ENCODE measurements at places on chromosomes 16 and 17. TPM values are rescaled to one million over a fixed set of nuclear protein-coding genes. Genes with fewer than 3 reads are reported as not detected.
A peak's percentile ranks its signal among the peaks of the same experiment; 100 is the strongest.

GRCh38 chr17:81323411-81323868 lies 28.3 kb upstream of the SLC38A10 start:
- H3K4me1 ChIP-seq = no peaks in the 10 kb centered on the region
- no peak overlapping the region for H3K4me3 ChIP-seq
- H3K36me3 ChIP-seq = no peaks in the 10 kb centered on the region

SLC9A5 gene
- total RNA-seq = 5.8 TPM

GRCh38 chr17:80663781-80664206 lies 119.2 kb downstream of the RPTOR start:
- H3K27ac ChIP-seq = peak overlapping the region; percentile 85
- DNase-seq = peak; percentile 48
- H3K36me3 ChIP-seq = peaks cover 22% of the 10 kb centered on the region
- no peaks in the 10 kb centered on the region for H3K27me3 ChIP-seq
- peaks cover 58% of the 10 kb centered on the region for H3K4me1 ChIP-seq
- peak overlapping the region; percentile 61 for H3K4me3 ChIP-seq

DNA sequence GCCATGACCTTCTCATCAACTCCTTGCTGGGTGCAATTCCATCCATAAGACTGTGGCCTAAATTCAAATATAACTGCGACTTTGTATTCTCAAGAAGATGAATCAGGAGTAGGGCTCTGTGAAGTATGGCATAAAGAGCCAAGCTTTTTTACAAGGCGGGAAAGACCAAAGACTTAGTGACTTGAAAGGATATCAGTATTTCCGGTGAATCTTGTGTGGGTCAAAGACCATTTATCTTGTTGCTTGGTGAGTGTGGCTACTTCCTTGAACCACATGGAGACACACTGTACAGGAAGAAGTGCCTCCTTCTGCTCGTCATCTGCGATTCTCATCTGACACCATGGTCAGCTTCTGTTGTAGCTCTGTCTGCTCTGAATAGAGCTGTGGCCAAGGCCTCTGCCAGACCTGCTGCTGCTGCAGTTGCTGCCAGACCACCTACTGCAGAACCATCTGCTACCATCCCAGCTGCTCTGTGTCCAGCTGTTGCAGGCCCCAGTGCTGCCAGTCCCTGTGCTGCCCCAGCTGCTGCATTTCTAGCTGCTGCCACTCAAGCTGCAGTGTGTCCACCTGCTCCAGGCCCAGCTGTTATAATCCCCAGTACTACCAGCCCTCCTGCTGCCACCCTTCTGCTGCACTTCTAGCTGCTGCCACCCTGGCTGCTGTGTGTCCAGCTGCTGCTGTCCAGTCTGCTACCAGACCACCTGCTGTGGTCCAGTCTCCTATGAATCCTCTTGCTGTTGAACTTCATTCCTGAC lies 6.1 kb upstream of the KRTAP2-4 start:
- H3K4me1 ChIP-seq = peaks cover 2% of the 10 kb centered on the region
- H3K27me3 ChIP-seq = peaks cover 11% of the 10 kb centered on the region
- H3K27ac ChIP-seq = no peak overlapping the region

DNA sequence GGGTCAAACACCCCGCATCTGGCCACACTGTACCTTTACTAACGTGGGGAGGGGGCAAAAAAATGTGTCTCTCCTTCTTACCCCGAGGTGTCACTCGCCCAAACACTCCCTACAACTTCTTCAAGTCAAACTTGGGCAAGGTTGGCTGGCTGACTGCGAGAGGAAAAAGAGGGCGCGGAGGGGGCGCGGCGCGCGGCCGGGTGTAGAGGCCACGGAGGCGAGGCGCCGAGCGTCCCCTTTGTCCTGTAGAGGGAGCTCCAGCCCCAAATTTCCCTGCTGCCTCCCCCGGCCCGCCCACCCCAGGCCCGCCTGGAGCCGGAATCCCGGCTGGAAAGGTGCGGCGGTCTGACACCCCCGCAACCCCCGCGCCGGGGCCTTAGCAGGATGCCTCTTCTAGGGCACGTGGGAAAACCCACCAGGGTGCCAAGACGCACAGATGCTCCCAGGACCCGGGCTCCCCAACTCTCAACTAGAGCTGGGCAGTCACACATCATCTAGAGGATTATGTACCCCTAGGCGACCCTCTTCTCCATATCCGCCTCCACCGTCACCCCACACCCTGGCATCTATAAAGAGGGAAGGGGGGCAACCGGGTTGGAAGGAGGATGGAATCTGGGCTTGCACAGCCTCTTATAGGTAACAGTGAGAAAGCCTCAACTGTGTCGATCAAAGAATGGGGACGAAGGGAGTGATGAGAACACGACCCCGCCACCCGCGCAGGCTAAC lies 4.2 kb downstream of the IRX3 start:
- DNase-seq = no peak
- no peak overlapping the region for H3K4me3 ChIP-seq
- peaks cover 22% of the 10 kb centered on the region for H3K4me1 ChIP-seq
- H3K27me3 ChIP-seq = peaks cover 72% of the 10 kb centered on the region

- DNase-seq = no peak
- H3K4me3 ChIP-seq = no peak overlapping the region
- H3K36me3 ChIP-seq = no peaks in the 10 kb centered on the region
Measured at GRCh38 chr16:24848065-24848464, 2.3 kb downstream of the SLC5A11 start.

DNA sequence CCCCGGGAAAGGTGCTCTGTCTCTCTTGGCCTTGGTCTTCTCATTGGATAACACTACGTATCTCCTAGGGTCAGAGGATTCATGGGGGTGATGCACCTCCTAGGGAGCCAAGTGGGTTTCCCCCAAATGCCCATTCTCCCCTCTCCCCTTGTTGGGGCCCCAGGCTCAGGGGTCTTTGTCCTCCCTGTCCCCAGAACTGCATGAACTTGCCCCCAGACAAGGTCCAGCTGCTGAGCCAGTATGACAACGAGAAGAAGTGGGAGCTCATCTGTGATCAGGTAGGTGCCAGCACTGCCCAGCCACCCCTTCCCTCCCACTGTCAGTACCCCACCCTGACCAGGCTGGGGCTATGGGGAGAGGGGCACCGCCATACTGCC lies 8.7 kb downstream of the FMNL1 start:
- H3K27ac ChIP-seq = peak overlapping the region; percentile 99
- H3K4me1 ChIP-seq = peaks cover 82% of the 10 kb centered on the region
- H3K36me3 ChIP-seq = peaks cover 51% of the 10 kb centered on the region
- no peaks in the 10 kb centered on the region for H3K27me3 ChIP-seq
- DNase-seq = no peak

LRRC59 gene
- 110 TPM for total RNA-seq

- H3K36me3 ChIP-seq = no peaks in the 10 kb centered on the region
- no peak for DNase-seq
Measured at GRCh38 chr16:85733155-85733838, 17.6 kb downstream of the C16orf74 start.

DNA sequence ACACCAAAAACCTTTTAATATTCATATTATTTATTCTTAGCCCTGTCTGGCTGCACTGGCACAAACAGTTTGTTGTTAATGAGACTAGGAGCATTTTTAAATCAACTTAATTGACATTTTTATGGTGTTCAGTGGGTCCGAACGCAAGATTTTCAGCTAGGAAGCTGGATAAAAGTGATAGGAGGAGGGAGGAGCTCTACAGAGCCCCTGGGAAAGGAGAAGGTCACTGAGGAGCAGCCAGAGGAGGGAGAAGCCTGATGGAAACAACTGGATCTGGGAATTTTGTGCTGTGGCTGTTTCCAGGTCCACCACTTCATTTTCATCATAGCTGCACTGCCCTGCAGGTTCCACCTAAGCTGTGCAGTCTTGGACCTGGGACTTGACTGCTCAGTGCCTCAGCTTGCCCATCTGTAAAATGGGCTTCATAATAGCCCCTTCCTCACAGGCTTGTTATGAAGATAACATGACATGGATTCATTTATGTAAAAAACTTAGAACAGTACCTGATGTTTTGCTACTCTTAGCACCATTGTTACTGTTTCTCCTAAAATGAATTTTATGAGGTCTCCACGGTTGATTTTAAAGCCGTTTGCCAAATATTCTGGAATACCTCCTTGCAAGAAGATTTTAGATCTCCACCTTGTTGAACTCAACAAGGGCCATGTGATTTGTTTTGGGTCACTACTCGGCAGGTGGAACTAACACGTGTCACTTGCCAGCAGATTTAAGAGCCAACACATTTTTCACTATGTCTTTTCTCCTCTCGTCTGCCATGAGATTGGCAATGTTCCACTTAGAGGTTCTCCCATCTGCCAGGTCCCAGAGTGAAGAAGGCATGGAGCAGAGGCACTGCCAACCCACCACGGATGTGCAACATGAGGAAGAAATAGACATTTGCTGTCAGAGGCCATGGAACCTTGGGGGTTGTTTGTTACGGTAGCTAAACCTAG lies 18.7 kb upstream of the GRIN2A start:
- H3K4me1 ChIP-seq = no peaks in the 10 kb centered on the region
- H3K27me3 ChIP-seq = peaks cover 6% of the 10 kb centered on the region
- H3K27ac ChIP-seq = no peak overlapping the region
- H3K4me3 ChIP-seq = no peak overlapping the region
- no peak for DNase-seq

LGALS9B gene
- not detected for total RNA-seq

- DNase-seq = no peak
- H3K36me3 ChIP-seq = peaks cover 32% of the 10 kb centered on the region
- no peak overlapping the region for H3K4me3 ChIP-seq
- peaks cover 75% of the 10 kb centered on the region for H3K4me1 ChIP-seq
- no peaks in the 10 kb centered on the region for H3K27me3 ChIP-seq
Measured at GRCh38 chr16:89375686-89376085, 114.7 kb downstream of the ANKRD11 start.

GRCh38 chr16:52539191-52539590 lies 7.8 kb downstream of the TOX3 start:
- no peak overlapping the region for H3K27ac ChIP-seq
- no peaks in the 10 kb centered on the region for H3K4me1 ChIP-seq
- no peak overlapping the region for H3K4me3 ChIP-seq
- H3K27me3 ChIP-seq = peaks cover 10% of the 10 kb centered on the region
- DNase-seq = no peak

SSTR5 gene
- total RNA-seq = not detected

GRCh38 chr17:72613806-72614292 lies 478.6 kb downstream of the SLC39A11 start:
- no peaks in the 10 kb centered on the region for H3K36me3 ChIP-seq
- H3K27me3 ChIP-seq = peaks cover 74% of the 10 kb centered on the region
- H3K4me3 ChIP-seq = no peak overlapping the region
- H3K27ac ChIP-seq = no peak overlapping the region
